ENCODE measurements at places on chromosomes 1 and 21. TPM values are rescaled to one million over a fixed set of nuclear protein-coding genes. Genes with fewer than 3 reads are reported as not detected.
A peak's percentile ranks its signal among the peaks of the same experiment; 100 is the strongest.

GRCh38 chr1:227547310-227548118, 15.8 kb upstream of the ZNF678 start:
- H3K4me1 ChIP-seq = no peaks in the 10 kb centered on the region
- H3K36me3 ChIP-seq = no peaks in the 10 kb centered on the region
- no peaks in the 10 kb centered on the region for H3K27me3 ChIP-seq
- H3K4me3 ChIP-seq = no peak overlapping the region
- H3K27ac ChIP-seq = no peak overlapping the region
- DNase-seq = no peak

- H3K36me3 ChIP-seq = no peaks in the 10 kb centered on the region
- H3K27me3 ChIP-seq = no peaks in the 10 kb centered on the region
- H3K27ac ChIP-seq = no peak overlapping the region
- DNase-seq = no peak
- H3K4me3 ChIP-seq = no peak overlapping the region
Measured at GRCh38 chr1:83682132-83682531, 316.8 kb downstream of the TTLL7 start.

- peaks cover 3% of the 10 kb centered on the region for H3K4me1 ChIP-seq
- H3K36me3 ChIP-seq = peaks cover 20% of the 10 kb centered on the region
- no peak overlapping the region for H3K4me3 ChIP-seq
- no peak for DNase-seq
Measured at GRCh38 chr1:93339171-93339697, 6.5 kb upstream of the DR1 start.

DNA sequence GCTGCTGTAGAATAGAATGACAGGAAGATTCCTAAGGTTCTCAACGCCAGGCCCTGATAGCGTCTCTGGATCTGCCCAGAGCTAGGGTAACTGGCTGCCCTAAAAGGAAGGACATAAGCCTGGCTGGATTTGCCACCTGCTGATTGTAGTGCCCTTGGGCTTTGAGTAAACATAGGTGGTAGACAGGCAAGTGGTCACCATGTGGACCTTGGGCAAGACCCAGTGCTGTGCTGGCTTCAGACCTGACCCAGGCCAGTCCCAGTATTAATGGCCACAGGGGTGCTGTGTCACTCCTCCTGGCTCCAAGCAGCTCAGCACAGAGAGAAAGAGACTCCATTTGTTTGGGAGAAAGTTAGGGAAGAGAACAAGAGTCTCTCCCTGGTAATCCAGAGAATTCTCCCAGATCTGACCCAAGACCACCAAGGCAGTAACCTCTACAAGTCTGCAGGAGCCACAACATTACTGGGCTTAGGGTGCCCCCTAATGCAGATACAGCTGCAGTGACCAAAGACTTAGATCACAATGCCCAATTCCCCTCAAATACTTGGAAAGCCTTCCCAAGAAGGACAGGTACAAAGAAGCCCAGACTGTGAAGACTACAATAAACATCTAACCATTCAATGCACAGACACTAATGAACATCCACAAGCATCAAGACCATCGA, 44.5 kb downstream of the PHTF1 start:
- no peak for DNase-seq
- no peak overlapping the region for H3K27ac ChIP-seq
- H3K4me1 ChIP-seq = no peaks in the 10 kb centered on the region

Gene PRR9
- total RNA-seq = not detected

- H3K4me3 ChIP-seq = no peak overlapping the region
- no peak for DNase-seq
- no peak overlapping the region for H3K27ac ChIP-seq
- H3K4me1 ChIP-seq = peaks cover 8% of the 10 kb centered on the region
- peaks cover 92% of the 10 kb centered on the region for H3K36me3 ChIP-seq
Measured at GRCh38 chr1:150299716-150300115, 6.1 kb downstream of the MRPS21 start.

DNA sequence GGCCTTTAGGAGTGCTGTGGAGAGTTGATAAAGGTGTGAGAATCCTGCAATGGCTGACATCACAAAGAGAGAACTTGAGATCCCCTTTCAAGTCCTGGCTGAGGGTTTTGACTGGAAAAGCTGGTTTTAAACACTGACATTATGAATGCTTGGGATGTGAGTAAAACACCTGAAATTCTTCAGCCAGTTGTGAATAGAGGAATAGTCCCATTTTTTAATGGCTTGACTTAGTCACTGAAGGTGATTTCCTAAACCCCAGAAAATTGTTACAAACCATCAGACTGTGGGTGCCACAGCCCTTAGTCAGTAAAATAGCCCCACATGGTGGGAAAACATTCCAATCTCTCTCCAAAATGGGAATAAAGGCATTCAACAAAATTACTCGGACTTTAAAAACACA, 107.7 kb upstream of the LMO4 start:
- no peaks in the 10 kb centered on the region for H3K27me3 ChIP-seq
- peaks cover 13% of the 10 kb centered on the region for H3K4me1 ChIP-seq
- no peak overlapping the region for H3K27ac ChIP-seq
- H3K4me3 ChIP-seq = no peak overlapping the region
- no peak for DNase-seq

Gene AIM2
- total RNA-seq = not detected

GRCh38 chr1:13807209-13807608, 107.2 kb downstream of the PRDM2 start:
- H3K36me3 ChIP-seq = no peaks in the 10 kb centered on the region
- no peak for DNase-seq
- no peak overlapping the region for H3K27ac ChIP-seq
- no peaks in the 10 kb centered on the region for H3K27me3 ChIP-seq
- H3K4me3 ChIP-seq = no peak overlapping the region

DNA sequence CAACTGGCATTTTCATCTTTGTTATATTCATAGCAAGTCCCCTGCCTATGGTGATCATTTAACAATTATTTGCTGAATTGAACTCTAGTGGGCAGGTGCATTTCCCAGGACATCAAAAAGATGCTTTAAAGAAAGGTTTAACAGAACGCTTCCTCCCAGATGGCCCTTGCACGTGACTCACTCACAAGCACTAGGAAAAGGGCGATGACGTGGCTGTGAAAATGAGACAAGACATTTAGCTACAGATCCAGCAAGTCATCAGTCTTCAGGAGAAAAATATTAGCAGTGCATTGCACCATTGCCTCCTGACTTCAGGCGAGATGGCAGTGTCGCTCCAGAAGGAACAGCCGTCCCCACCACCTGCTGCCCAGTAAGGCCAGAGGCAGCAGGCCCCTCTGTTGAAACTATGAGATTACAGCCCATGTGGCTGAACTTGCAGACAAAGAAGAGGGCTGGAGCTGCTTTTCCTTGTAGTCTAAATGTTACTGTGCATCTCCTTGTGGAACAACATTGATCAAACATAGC, 37.2 kb downstream of the DSCAM start:
- DNase-seq = no peak
- H3K4me3 ChIP-seq = no peak overlapping the region
- no peaks in the 10 kb centered on the region for H3K4me1 ChIP-seq
- no peaks in the 10 kb centered on the region for H3K36me3 ChIP-seq
- no peaks in the 10 kb centered on the region for H3K27me3 ChIP-seq

DNA sequence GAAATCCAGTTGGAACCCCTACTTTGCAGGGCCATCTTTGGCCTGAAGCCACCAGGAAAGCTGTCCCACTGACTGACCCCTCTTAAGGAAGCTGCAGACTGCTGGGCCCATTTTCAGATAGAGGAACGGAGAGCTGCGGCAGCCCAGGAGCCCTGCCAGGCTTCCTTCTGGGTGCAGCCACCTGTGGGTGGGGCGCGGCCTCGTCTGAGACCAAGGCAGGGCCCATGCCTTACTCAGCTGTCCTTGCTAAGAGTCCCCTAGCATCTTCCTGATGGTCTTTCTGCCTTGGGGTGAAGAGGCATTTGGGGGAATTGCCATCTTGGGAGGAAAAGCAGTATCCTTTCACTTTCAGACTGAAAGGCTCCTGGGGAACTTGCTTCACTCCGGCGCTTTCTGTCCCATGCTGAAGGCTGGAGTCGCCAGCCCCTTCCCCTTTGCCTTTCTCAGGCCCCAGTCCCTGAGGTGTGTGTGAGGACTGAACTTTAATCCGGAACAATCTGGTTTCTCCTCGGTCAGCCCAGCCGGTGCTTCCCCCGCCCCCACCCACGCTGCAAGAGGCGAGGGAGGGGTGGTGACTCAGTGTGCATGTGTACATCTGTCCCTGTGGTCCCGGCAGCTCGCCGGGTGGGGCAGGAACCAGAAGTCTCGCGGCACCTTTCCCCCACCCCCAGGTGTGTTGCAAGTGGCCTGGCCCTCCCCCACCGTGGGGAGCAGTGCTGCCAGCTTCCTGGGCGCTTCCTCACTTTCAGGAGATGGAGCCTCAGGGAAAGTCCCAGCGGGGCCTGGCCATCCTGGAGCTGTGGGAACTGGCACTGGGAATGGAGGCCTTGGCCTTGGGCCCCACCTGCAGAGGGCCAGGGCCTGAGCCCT, 5.1 kb downstream of the ZC3H12A start:
- peak overlapping the region; percentile 53 for H3K27ac ChIP-seq
- H3K4me3 ChIP-seq = peak overlapping the region; percentile 22
- peaks cover 39% of the 10 kb centered on the region for H3K4me1 ChIP-seq
- peaks cover 73% of the 10 kb centered on the region for H3K36me3 ChIP-seq

- H3K27ac ChIP-seq = no peak overlapping the region
- H3K4me1 ChIP-seq = no peaks in the 10 kb centered on the region
- H3K4me3 ChIP-seq = no peak overlapping the region
- H3K27me3 ChIP-seq = no peaks in the 10 kb centered on the region
Measured at GRCh38 chr1:24966724-24967346, 36.8 kb upstream of the RUNX3 start.

- peak overlapping the region; percentile 40 for H3K27ac ChIP-seq
- H3K4me1 ChIP-seq = peaks cover 33% of the 10 kb centered on the region
- DNase-seq = no peak
- H3K4me3 ChIP-seq = no peak overlapping the region
- H3K36me3 ChIP-seq = no peaks in the 10 kb centered on the region
- H3K27me3 ChIP-seq = no peaks in the 10 kb centered on the region
Measured at GRCh38 chr1:16386454-16387113, 19.5 kb downstream of the SZRD1 start.

Gene GUCA2B
- total RNA-seq = not detected

GRCh38 chr21:15703932-15704331, 25.9 kb upstream of the USP25 start:
- H3K4me3 ChIP-seq = no peak overlapping the region
- no peaks in the 10 kb centered on the region for H3K27me3 ChIP-seq
- no peaks in the 10 kb centered on the region for H3K4me1 ChIP-seq

Data from heart left ventricle (tissue), 16 donors.